ENCODE measurements at places on chromosomes 7 and 10.
A peak's percentile ranks its signal among the peaks of the same experiment; 100 is the strongest.

DNA sequence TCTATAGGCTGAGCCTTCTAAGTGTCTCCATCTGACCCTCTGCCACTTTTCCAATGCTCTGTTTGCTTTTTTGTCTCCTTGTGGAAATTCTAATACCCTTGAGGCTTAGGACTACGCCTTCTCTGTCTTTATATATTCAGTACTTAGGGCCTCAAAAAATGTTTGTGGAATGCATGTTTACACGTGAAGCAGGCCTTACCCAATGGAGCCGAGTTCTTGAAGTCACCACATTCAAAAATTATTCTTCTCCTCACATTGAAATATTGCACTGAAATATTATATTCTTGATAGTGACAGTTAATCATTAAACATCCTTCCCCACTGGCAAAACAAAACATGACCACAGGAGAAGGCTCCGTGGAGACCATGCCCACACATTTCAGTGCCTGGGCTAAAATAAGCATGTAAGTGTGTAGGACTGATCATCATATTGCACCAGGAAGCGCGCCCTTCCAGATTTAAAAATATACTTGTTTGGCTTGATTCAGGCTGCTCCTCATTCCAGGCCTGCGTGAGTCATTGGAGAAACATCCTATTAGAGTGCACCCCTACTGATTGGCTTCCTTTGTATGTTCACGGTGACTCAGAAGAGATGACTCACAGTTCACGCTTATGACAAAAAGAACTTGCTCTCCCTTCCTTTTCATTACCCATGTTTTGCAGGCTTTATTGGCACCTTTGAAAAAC, 307.4 kb upstream of the AOAH start:
- DNase-seq = peak; percentile 84

GRCh38 chr7:94396037-94396431, 1.3 kb downstream of the COL1A2 start:
- no peak for DNase-seq

DNA sequence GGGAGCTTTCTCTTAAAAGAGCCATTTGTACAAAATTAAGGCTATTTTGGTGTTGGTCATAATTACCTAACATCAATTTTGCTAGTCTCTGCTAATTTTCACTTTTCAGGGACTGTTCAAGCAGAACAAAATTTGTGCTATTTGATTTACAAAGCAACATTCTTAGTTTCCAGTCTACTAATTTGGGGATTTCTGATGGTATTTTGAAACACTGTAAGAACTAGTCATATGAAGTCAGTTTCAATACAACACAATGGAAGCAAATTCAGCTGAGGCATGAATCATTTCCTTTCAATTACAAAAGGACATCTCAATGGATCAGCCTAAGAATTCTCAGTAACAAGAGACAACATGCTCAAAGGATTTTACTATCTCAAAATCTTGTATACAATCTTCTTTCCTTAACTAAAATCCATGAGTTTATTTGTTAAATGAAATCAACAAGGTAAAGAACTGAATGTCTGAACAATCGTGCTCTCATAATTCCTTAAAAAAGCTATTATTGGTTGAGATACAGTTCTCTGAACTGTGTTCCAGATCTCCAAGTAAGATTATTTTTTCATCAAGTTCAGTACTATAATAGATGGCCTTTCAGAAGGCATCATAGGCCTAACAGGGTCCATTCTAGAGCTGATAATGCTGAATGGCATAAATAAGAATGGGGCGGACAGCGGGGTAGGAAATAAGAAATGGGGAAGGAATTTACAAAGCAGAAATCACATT, 144.6 kb downstream of the NRCAM start:
- no peak for DNase-seq

- no peak for DNase-seq
Observed at GRCh38 chr7:132244903-132245480, 331.3 kb downstream of the PLXNA4 start.

DNA sequence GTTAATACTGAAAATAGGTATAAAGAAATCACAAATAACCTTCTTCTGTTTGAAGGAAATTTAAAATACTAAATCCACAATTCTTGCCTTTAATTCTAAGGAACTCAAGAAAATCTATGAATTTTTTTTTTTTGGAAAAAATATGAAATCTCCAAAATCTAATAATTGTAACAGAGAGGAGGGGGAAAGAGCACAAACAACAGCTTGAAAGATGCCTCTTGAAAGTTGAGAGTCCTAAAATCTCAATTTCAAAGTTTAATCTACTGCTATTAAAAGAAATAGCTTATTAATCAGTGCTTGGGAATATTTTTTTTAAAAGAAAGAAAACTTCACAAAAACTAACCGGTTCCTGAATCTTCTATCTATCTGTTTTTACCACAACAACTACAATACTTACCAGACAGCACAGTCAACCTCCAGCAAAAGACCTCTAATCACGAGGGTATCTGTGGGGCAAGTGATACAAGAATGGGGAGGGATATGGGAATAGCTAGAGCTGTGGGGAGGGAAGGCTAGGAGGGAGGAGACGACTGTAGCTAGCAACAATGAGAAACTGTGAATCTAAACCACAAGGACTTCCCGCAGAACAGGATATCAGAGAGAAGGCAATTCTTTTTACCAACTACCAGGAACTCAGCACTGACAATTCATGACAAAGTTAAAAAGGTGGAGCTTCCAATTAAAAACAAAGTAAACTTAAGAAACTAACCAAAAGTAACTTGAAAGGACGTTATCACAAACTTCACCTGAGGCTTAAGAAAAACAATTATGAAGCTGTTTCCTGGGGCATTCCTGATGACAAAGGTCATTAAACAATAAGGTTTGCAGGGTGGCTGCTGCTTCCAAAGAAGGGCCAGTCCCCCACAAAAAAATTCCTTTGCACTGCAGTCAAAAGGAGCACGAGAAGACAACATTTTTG, at the start of gene USP54:
Gene USP54, minus strand, starts transcription at position 462 of the 919 bp plus-strand sequence. CDS start 15,684 bp downstream, outside the sequence.
- DNase-seq = no peak

GRCh38 chr10:103856797-103857170, 1.4 kb upstream of the SH3PXD2A start:
- no peak for DNase-seq

DNA sequence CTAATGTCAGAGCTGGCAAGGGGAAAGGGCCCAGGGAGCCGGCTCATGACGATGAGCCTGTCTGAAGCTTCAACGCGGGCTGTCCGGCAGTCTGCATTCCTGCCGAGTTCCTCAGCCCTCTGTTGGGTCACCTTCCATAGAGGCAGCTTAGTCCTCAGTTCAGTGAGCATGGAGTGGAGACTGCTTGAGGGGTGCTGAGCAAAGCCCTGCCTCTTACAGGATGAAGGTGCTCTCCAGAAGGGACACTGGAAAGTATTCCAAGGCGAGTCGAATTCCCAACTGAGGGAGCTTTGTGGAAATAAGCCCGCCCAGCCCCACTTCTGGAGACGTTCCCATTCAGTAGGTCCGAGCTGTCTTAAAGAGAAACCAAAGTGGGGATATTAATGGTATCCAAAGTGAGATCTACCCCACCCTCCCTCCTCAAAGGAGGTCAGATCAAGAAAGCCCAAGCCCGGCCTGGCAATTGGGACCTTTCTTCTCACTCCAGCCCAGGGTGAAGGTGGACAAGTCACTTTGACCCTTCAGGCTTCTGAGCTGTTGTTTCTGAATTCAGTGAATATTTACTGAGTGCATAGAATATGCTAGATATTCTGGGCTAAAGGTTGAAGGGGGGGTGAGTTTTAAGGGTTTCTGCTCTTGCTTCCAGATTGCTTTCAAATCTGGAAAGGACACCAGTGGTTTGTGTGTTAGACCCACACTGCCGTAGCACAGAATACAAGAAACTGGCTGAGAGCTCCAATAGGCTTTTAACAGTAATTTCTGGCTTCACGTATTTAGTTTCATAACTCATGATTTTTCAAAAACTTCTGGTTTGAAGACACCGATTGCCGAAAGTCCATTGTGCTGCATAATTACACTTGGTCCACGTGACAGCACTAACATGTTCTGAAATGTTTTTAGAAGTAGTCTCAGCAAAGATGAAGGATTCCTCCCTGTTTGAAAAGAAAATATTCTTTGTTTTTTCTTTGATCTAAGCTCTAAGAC, 3.5 kb downstream of the EGFR start:
- DNase-seq = no peak

- no peak for DNase-seq
Observed at GRCh38 chr7:112509402-112509801, 28.6 kb downstream of the LSMEM1 start.

GRCh38 chr7:18313965-18314364, 181.6 kb upstream of the HDAC9 start:
- DNase-seq = no peak

DNA sequence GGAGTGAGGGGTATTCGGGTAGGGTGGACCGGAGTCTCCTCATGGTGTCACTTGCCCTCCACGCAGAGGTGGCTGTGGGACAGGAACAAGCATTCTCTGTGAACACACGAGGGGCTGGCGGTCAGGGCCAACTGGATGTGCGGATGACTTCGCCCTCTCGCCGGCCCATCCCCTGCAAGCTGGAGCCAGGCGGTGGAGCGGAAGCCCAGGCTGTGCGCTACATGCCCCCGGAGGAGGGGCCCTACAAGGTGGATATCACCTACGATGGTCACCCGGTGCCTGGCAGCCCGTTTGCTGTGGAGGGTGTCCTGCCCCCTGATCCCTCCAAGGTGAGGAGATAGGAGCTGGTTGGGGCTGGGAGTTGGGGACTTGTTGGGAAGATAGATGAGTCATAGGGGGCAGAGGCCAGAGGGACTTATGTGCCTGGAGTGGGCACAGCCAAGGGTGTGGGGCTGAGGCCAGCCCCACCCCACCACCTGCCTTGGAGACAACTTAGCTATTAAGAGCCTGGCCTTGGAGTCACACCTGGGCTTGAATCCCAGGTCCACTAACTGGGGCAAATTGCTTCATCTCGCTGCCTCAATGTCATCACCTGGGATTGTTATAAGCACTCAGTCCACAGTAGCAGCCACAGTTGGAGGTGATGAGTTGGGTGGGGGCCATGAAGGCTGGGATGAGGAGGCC, 13.9 kb downstream of the FLNC start:
- DNase-seq = no peak

GRCh38 chr10:93494494-93494893, 1.9 kb upstream of the CEP55 start:
- DNase-seq = no peak

DNA sequence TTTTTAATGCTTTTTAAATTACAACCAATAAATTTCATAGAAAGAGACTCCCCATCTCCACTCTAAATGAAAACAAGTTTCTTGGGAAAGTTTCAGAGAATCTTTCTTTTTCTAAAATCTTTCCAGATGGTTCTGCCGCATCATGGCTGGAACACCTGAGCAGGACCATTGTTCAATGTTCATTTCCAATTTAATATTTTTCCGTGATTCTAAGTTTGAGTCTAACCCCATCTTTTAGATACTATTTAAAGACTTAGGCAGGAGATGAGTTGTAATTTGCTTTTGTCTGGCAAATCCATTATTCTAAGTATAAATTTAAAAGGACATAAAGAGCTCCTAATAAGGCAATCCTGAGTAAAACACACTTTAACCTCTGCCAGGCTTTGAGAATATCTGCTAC, 325.2 kb downstream of the BICC1 start:
- no peak for DNase-seq

- no peak for DNase-seq
Observed at GRCh38 chr7:66768865-66769832, 28.6 kb downstream of the RABGEF1 start.

- DNase-seq = no peak
Observed at GRCh38 chr7:34073676-34074075, 168.3 kb downstream of the BMPER start.

GRCh38 chr10:78812571-78813318, 256.0 kb upstream of the ZMIZ1 start:
- DNase-seq = no peak

- no peak for DNase-seq
Observed at GRCh38 chr10:93182049-93182327, 108.3 kb downstream of the CYP26A1 start.

DNA sequence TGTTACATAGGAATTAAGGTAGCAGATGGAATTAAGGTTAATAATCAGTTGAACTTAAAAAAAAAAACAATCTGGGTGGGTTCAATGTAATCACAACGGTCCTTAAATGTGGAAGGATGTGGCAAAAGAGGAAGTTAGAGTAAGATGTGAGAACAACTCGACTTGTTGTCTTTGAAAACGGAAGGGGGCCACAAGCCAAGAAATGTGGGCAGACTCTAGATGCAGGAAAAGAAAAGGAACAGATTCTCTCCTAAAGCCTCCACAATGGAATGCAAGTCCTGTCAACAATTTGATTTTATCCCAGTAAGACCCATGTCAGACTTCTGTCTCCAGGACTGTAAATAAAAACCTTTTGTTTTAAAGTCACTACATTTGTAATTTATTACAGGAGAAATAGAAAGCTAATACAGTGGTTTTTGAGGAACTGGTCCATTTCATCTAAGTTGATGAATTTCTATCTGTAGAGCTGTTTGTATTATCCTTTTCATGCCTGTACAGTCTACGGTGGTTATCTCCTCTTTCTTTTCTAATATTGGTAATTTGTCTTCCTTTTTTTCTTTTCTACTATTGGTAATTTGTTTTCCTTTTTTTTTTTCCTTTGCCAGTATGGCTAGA, 8.6 kb downstream of the MCMBP start:
- DNase-seq = no peak

DNA sequence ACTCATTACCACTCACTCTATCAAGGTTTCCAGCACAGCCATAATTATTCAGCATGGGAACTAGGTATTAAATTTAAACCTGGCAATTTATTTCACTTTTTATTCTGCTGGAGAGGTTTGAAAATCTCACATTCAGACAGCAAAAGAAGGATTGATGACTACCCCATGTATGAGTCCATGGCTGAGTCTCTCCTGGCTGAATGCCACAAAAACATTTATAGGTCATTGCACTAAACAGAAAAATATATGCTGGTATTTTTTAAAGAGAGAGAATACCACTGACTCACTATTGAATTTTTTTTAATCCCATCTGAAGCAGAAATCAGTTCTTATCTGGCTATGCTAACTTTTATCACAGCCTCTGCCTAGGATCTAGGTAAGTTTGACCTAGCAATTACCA, 336.3 kb downstream of the PPP1R3A start:
- no peak for DNase-seq

DNA sequence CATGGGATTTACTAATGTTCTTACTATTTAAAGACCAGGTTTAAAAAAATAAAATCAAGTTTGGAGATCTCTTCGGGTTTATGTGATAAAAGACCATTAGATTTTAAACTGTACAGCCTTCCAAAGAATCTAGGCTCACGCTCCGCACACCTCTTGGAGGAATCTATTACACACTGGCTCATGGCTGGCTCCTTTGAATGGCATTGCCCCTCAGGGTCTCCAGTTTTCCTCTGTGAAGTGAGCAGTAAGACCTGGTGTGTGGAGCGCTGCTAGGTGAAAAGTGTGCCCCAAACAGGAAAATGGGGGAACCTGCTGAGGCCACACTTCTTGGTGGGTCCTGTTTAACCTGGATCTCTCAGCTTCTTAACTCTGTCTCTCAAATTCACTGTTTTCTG, 142.3 kb downstream of the KAT6B start:
- no peak for DNase-seq

GRCh38 chr10:13787015-13787421, 200.3 kb downstream of the PRPF18 start:
- peak; percentile 42 for DNase-seq

GRCh38 chr7:143259765-143260164, 3.5 kb upstream of the GSTK1 start:
- DNase-seq = no peak

Measured in HTR-8/SVneo (cell line).